Renal pelvis (tissue), 12 donors: ENCODE measurements at places on chromosomes 5 and 9.

DNA sequence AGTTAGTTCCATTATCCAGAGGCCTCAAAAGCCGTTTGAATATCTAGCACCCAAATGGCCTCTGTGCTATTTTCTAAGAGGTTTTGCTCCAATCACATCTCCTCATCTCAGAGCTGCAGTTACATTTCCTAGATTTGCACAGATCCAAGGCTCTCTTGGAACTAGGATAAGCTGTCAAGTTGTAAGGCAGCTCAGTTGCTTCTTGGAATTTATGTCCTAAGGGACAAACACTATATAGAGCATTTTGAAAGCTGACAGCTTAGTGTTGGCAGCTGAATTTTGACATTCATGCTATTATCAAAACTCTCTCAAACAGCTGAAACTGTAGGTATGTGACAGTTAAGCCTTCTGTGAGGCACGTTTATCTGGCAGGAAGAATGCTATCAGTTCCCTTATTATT lies 97.0 kb downstream of the MACIR start:
- no peak for DNase-seq

- DNase-seq = no peak
These were observed 64.7 kb upstream of the GRAMD2B start for GRCh38 chr5:126358525-126358924.

DNA sequence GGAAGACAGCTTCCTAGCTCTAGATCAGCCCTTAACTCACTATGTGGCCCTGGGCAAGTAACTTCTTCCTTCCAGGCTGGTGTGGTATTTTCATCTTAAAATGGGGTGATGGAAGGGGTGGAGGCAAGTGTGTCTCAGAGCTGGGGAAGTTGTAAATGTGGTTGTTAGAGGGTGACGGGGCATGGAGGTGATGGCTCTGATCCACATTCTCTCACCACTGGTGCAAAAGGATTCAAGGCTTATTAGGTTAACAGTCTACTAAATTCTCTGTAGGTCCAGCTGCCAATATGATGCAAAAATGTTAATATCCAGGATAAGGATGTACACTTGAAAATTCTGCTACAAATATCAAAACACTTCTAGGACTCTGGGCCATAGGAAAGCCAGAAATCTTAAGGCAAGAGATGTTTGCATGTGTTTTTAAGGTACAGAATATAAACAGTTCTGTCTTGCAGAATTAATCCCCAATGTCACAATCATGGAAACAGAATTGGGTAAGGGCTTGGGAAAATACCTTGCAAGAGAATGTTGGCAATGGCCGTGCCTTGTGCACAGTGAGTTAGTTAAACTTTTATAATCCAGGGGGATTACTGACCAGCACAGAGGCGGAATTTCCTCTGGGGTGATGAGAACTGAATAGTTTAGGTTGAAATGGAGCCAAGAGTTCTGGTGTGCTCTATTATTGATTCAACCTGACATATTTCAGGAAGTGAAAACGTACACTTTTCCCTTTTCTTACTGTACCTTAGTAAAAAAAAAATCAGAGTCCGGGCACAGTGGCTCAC lies 19.8 kb downstream of the TNFSF15 start:
- no peak for DNase-seq

GRCh38 chr5:71872311-71872864 lies 153.3 kb downstream of the CARTPT start:
- no peak for DNase-seq

GRCh38 chr9:123550797-123551196 lies 194.8 kb downstream of the CRB2 start:
- peak; percentile 63 for DNase-seq

DNA sequence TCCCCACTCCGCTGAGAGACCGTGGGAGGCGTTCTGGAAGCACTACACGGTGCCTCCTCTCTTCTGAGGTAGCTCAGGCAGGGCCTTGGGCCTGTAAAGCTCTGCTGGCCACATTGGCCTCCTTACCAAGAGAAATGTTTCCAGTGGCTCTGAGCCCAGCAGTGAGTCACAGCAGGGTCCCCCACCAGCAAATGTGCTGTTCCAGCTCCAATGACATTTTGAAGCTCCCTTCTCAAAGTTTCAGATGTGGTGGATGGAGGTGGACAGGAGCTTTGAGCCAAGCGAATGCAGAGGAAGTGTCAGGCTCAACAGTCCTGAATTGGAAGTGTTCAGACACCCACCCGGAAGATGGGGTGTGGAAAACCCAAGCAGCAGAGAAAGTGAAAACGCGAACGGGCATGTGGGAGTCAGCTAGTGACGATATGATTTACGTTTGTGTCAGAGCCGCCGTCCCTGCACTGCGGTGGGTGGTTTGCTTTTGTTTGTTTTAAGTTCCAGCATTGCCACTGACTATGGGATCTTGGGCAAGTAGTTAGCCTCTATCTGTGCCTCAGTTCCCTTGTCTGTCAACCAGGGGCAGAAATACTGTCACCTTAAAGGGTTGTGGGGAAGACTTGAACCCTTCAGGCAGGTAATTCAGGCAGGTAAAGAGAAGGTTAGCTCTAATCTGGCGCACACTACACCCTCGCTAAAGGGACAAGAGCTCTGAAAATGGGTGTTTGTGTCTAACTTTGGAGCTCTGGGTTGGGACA lies 38.2 kb downstream of the C5orf15 start:
- DNase-seq = no peak

DNA sequence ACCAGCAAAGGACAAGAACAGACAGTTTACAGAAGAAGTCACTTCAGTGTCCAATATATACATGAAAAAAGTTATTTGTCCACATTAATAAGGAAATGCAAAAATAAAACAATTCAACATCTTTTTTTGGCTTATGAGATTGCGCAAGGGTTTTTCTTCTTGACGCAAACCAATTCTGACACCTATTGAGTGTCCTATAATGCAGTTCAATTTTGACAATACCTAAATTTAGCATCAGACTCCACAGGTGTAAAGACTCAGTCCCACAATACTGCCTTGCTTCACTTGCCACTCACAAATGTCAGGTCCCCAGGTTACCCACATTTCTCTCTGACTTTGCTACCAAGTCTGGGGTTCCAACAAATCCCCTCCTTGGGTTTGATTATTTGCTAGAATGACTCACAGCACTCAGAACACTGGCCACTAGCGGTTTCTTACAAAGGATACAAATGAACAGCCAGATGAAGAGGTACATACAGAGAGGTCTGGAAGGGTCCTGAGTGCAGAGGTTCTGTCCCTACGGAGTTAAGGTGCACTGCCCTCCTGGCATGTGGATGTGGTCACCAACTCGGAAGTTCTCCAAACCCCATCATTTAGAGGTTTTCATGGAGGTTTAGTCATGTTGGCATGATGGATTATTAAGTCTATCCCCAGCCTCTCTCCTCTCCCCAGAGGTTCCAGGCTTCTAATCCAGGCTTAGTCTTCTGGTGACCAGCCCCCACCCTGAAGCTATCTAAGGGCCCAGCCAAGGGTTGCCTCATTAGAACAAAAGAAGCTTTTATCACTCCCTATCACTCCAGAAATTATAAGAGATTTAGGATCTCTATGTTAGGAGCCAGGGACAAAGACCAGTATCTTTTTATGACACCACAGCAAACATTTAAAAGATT lies 27.0 kb upstream of the SLC22A5 start:
- DNase-seq = no peak

DNA sequence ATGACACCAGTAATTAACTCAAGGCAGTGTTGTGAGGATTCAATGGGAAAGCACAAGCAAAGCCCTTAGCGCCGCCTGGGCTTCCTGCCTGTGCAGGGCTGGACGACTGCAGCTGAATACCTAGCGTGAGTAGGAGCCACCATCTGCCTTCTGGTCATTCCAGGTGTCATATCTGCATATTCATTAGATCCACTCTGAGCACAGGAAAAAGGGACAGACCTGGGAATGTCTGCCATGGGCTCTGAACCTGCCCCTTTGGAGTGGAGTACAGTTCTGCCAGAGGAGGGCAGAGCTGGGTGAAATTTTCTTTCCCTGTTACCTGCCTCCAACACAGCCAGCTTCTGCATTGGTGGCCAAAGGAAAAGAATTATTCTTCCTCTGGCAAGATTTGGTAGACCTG lies 298.8 kb downstream of the NSG2 start:
- DNase-seq = no peak

DNA sequence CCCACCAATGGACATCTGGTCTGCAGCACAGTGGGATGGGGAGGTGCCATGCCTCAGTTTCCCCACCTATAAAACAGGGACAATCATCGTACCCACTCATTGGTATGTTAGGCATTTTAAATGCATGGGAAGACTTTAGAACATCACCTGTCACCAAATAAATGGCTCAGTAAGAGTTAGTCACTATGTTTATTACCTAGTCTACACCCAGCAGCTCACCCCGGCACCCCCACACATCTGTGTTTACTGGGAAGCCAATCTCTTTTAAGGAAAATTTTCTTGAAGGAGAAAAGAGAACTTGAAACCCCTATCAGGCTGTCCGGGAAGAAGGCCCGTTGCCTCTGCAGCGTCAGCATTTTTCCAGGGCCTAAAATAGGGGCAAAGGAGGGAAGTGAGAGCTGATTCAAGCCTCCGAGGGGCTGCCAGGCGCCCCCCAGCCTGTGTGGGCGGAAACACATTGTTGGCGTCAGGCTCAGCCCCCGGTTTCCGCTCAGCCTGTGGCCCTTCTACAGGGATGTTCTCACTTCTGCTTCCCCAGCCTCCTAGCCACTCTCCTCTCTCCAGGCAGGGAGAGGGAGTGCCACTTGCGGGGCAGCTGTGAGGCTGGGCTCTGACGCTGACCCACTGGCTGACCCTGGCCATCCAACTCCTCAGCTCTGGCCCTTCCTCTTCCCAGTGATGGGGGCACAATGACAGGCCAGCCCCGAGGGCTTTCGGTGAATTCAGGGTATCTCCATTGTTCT lies 4.6 kb downstream of the CSF1R start:
- DNase-seq = peak; percentile 40

GRCh38 chr5:78060421-78060820 lies 234.1 kb downstream of the AP3B1 start:
- no peak for DNase-seq

DNA sequence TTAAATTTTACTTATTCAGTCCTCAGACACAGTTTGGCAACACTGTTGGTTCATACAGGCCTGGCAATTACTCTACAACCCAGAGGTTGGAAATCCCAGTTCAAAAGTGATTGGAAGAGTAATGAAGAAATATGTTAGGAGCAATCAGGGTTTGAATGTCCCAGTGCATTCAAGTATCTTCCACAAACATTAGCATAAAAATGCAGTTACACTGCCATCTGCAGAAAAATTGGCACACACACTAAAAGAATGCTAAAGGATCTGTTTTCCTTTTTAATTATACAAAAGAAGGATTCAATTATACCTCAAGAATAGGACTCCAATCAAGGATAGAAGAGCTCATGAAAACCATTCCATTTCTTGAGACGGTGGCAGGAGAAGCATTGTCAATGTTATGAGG lies 130.2 kb downstream of the DNAH5 start:
- DNase-seq = no peak

- DNase-seq = no peak
These were observed 476.8 kb downstream of the CETN3 start for GRCh38 chr5:89932771-89933181.

DNA sequence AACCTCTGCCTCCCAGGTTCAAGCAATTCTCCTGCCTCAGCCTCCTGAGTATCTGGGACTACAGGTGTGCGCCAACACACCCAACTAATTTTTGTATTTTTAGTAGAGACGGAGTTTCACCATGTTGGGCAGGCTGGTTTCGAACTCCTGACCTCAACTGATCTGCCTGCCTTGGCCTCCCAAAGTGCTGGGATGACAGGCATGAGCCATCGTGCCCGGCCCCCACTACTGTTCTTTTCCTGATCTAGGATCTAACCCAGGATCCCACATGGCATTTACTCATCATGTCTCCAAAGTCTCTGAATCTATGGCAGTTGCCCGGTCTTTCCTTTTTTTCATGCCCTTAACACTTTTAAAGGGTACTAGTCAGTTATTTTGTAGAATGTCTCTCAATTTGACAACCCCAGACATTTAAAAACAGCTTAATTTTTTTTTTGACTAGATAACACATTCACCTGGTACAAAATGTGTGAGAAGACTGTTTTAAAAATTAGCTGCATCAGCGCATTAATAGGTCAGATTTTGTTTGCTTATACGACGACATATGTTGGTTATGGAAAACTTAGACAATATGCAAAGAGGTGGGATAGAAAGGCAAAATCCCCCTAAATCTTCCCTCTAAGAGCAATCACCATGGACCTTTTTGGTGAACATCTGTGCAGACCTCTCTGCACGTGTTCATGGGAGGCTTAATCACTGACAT lies 46.5 kb downstream of the STOM start:
- DNase-seq = no peak

DNA sequence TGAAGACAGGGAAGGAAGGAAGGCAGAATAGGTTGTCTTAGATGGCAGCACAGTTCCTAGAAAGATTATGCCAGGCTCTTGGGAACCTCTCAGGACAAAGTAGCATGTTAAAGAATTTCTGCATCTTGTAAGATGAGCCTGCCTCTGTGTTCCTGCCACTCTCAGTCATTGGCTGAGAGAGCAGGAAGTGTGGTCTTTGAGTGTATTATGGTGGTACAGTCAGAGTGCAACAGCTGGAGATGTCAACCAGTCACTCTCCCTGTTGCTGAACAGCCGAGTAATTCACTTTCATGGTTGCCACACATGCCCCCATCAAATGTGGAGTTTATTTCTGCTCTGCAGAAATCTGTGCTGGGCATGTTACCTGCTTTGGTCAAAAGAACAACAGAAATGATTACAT lies 659.6 kb upstream of the RIOK2 start:
- no peak for DNase-seq

GRCh38 chr5:132250547-132250946 lies 6.9 kb upstream of the PDLIM4 start:
- DNase-seq = no peak

DNA sequence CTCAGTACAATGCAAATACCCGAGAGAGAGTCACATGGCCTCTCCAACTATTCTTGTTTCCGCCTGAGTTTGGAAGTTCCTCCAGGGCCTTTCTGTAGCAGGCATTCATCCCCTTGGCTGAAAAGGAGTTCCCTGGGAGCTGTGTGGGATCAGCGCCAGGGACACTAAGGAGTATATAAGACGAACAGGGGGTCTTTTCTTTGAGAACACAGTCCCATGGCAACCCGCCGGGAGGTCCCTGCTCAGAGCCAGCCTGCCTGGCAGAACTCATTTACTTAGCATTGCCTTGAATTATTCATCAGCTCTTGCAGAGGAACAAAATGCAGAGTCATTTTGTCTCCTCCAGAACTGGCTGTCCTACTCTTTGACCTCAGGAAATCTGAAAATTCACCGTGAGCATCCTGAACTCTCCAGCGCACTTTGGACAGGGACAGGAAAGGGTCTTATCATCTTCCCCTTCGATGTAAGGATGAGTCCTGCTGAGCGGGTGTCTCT lies 120.4 kb upstream of the OSMR start:
- DNase-seq = no peak

- peak; percentile 80 for DNase-seq
These were observed 45.7 kb upstream of the PIK3R1 start for GRCh38 chr5:68169903-68170302.

- no peak for DNase-seq
These were observed 2.9 kb upstream of the SEPTIN8 start for GRCh38 chr5:132779961-132780360.

GRCh38 chr5:136374638-136375037 lies 9.3 kb upstream of the TRPC7 start:
- no peak for DNase-seq

GRCh38 chr5:74277418-74277817 lies 363.1 kb downstream of the ENC1 start:
- no peak for DNase-seq
